Kidney (tissue), 22 donors: ENCODE measurements at places on chromosomes 11 and 22.

DNA sequence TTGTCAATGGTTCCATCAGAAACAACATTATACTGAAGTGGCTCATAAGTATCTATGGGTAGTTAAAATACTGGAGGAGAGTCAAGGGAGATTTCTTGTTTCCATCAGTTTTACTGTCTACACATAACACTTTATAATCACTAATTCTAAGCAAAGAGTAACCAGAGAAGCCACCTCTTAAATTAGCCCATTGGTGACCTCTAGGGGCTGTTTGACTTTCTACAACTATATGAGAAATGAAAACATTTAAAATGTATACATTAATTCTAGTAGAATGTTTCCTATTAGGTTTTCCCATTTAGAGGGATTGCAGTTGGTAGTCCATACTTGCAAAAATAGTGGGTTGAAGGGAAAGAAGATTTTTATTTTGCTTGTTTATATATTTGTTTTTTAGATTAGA is 504.3 kb downstream of the FAM181B start:
- no peak for DNase-seq

DNA sequence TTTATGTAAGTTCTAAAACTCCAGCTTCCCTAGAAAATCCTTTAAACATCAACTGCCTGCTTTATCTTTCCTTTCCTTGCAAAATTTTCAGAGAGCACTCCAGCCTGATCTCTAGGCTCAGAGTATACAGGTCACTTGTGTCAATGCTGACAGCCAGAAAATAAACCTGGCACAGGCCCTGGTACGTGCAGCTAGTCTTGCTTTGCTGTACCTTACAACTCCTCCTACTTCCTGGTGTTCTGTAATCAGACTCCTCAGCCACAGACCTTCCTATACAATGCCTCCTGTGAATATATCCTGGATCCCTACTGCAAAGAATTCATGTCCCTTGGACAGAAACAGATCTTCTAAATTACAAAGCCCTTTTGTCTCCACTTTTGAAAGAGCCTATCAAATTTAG is 24.2 kb upstream of the TMEM123 start:
- peak; percentile 34 for DNase-seq

GRCh38 chr11:46899501-46900025 is 18.8 kb downstream of the LRP4 start:
- no peak for DNase-seq

DNA sequence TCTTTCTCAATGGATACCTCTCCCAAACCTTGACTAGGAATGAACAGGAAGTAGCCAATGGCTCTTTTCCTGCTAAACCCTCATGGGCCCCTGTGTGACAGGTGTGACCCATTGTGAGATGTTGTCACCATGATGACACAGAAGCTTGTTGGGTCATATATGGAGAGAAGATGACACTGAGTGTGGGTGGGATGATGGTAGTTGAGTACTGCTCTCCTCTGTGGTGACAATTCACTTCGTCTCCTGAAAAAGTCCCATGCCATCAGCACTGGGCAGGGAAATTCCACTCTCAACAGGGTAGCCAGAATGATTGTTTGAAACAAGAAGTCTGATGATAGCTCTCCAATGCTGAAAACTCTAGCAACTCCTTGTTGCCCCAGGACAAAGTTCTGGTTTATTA is 94.0 kb upstream of the SEZ6L start:
- no peak for DNase-seq

DNA sequence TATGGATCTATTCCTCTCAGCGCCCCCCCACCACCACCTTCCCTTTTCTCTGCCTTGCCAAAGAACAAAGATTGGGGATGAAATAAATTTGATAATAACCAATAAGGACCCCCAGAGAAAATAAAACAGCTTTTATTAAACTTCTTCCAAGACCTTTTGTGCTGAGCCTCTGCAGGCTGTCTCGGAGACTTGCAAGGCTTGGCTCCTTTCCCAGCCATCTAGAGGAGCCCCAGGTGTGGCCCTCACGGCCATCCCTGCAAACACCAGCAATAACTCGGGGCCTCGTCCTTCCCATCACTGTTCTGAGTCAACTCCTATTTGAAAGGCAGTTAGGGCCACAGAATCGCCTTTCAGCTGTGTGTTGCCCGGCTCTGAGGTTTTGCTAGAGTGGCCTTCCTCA is 51.2 kb upstream of the LMO1 start:
- no peak for DNase-seq
